ENCODE measurements at places on chromosomes 3 and 15. TPM values are rescaled to one million over a fixed set of nuclear protein-coding genes. Genes with fewer than 3 reads are reported as not detected.

The MESP2 gene
- 0.58 TPM for polyA plus RNA-seq

- DNase-seq: no peak
These were observed 1.3 kb downstream of the ADAMTS7 start for GRCh38 chr15:78810003-78810361.

The PRR20G gene
- polyA plus RNA-seq: not detected

DNA sequence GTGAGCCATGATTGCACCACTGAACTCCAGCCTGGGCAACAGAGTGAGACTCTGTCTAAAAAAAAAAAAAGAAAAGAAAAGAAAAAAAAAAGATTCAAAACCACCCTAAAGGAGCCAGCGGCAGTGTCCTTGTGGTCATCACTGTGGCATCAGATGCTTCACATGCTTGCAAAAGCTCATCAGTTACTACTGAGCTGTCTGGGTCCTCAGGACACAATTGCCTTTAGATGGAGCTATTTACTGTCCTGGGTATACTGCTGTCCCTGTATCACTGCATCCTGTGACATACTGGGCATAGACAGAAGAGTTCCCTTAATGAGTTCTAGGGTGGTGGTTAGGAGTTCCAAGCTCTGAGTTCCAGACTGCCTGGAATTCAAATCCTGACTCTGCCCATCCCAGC lies 85.8 kb downstream of the LINGO1 start:
- DNase-seq: no peak

The MYO5C gene
- polyA plus RNA-seq: 20.8 TPM

GRCh38 chr15:66912001-66912400 lies 153.4 kb upstream of the SMAD3 start:
- no peak for DNase-seq

- DNase-seq: no peak
These were observed 17.3 kb upstream of the SLC28A2 start for GRCh38 chr15:45234562-45235235.

The ELP6 gene
- polyA plus RNA-seq: 42.6 TPM

The CD86 gene
- 1.7 TPM for polyA plus RNA-seq
